ENCODE measurements at places on chromosomes 13 and 19.
A peak's percentile ranks its signal among the peaks of the same experiment; 100 is the strongest.

- peak; percentile 93 for DNase-seq
These were observed 379 bp upstream of the CDC34 start for GRCh38 chr19:531009-531752.

DNA sequence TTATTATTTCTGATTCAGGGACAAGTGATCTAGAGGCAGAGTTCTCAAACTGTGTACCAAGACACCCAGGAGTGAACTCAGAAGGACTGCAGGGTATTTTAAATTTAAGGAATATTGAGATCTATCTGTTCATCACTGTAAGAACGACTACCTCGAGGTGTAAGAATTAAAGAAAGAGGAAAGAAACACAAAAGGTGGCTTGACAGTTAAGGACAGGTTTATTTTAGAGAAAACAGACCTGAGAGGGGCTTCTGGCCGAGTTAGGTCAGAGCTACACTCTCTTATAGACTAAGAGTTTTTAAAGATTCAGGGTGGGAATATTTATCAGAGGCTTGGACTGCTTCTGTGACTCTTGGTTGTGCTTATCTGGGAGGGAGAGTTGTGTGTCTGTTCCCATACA is 12.6 kb upstream of the NLRP5 start:
- DNase-seq = no peak

DNA sequence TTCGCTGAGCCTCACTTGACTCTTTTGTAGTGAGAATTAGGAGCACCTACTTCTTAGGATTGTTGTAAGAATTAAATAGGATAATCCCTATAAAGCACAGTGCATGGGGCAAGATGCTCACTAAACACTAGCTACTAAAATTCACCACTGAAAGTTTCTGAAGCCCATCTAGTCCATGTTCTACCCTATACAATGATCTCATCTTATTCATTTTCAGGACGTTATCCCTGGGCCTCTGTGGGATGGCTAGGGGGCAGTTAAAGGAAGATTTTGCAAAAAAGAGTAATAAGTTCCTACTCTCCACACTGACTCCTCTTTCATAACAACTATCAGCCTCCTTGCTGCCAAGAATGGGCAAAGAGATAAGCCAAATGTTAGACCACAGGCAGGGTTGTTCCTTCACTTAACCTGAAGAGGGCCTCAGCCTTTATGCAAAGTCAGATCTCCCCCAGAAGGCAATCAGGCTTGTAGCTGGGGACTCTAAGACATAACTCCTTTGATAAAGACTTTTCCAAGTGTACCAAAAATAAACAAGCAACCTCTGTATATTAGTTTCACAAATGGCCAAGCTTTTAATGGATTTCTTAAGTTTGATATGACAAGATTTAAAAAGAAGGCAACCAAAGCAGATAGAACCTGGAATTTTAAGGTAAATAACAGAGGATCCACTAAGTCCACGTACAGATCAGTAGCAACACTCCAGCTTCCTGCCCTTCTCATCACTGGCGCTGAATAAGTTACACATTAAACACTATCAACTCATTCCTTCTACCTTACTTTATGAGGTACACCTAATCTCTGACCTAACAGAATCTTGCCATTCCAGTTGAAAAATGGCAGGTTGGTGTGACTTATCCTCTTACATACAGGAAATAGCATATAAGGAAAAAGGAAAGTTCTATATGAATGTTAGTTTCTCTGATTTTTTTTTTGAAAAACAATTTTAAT is 44.4 kb downstream of the ELF1 start:
- DNase-seq = no peak

GRCh38 chr13:98174307-98174706 is 2.8 kb downstream of the RNF113B start:
- DNase-seq = no peak

- no peak for DNase-seq
These were observed 113.3 kb downstream of the RAB20 start for GRCh38 chr13:110448230-110448629.

GRCh38 chr13:40116008-40116407 is 460.5 kb downstream of the COG6 start:
- peak; percentile 16 for DNase-seq

DNA sequence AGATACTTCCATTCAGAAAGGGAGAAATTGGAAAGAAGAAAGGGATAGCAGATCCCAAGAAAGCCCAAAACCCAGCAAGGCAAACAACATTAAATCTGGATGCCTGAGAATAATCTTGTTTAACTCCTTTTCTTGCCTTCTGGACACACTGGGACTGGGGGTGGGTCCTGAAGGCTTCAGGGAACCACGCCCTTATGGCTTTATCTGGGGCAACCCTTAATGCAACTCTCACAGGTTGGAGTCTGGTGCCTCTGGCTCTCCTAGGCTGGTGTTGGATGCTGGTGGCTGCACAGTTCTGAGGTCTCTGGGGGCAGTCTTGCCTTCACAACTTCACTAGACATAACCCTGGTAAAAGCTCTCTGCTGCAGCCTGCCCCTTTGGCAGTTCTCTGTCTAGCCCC is 27.9 kb downstream of the PAN3 start:
- no peak for DNase-seq

- no peak for DNase-seq
These were observed 200.1 kb downstream of the NDFIP2 start for GRCh38 chr13:79681069-79681468.

DNA sequence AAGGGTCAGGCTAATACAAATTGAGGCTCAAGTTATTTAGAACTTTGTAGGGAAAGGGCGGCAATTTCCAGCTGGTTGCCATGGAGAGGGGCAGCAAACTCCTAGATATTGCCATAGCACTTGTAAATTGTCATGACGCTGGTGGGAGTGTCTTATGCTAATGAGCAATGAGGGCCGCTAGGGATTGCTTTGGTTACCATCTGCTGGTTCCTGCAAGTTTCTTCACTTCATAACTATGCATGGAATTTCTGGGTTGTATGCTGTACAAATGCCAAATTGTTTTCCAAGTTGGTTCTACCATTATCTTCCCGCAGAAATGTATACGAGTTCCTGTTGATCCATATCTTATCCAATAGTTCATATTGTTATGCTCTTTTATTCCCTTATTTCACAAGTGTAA is 1339.4 kb downstream of the EFNB2 start:
- no peak for DNase-seq

DNA sequence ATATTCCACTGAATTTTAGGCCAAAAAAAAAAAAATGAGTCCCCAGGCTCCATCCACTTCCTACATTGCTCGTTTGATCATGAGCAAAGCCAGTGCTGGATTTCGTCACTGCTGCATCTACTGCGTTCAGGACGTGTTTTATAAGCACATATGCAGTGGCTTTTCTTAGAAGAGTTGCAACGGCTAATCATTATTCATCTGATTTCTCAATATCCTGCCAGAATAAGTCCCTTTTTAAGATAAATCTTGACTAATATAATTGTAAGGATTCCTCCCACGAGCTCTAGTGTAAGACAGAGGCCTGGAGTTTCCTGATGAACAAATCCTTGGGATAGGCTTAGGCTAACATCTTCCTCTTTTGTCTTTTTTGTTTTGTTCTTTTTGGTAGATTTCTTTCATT is 19.5 kb downstream of the FAM124A start:
- DNase-seq = no peak

GRCh38 chr19:7769171-7769570 is 6.1 kb downstream of the CLEC4M start:
- no peak for DNase-seq

DNA sequence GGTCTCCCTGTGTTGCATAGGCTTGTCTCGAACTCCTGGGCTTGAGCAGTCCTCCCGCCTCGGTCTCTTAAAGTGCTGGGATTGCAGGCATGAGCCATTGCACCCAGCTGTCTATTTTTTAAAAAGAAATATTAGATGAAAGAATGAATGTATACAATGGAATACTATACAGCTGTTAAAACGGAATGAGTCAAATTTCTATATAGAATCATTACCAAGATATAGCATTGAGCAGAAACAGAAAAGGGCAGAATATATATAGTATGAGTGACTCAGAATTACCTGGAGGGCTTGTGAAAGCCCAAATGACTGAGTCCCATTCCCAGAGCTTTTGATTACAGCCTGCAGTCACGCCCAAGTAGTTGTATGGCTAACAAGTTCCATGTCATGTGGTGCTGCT is 4.4 kb downstream of the DACT3 start:
- DNase-seq = no peak

DNA sequence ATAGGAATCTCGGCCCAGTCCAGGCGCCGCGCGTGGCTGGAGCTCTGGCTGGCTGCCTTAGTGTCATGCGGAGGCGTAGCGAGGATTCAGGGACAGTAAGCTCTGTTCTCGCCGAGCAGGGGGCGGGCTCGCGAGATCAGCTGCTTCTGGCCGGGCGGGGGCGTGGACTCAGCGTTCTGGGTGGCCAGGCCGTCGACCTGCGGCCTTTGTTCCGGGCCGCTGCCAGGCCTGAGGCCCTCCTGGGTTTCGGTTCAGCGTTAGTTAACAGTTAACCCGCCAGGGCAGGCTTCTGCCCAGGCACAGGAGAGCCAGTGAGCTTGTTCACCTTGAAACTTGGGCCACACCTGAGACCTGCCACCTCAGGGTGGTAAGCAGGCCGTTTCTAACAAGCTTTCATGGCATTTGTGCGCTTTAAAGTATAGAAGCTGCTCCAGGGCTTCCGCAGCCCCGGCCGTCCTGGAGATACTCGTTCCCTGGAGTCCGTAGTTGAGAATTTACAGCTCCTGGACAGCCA is 332.2 kb upstream of the SGCG start:
- DNase-seq = no peak

DNA sequence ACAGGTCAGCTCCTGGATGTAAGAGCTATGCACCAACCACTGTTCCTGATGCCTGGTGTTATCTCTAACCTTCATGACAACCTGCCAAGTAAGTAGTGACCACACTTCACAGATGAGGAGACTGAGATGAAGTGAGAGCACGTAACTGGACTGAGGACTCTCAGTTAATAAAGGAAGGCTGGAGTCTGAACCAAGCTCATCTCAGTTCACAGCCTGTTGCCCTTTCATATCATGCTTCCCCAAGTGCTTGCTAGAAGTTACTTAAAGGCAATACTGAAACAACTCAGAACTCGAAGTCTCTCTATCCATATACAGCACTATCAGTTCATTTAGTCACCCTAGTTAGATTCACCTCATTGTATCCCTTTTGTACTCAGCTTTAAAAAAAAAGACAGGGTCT is 119.7 kb downstream of the ABCC4 start:
- DNase-seq = no peak

- DNase-seq = no peak
These were observed 550.1 kb downstream of the DACH1 start for GRCh38 chr13:71316792-71317363.

DNA sequence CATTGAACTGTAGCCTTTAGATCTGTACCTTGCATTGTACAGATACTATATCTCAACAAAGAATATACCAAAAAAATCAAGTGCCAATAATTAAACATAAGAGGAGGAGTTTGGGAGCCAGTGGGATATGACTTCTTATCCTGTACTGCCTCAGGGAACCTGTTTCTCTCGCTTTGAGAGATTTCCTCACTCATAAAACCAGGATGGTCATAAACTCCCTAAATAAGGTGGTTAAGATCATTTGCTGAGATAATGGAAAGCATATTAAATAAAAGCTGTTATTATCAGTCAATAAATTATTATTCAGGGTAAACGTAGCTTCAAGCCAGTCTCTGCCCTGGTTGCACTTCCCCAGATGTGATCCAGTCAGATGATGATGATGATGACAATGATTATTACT is 17.0 kb downstream of the OPA3 start:
- no peak for DNase-seq

- DNase-seq = no peak
These were observed 1340.8 kb downstream of the PCDH9 start for GRCh38 chr13:65889368-65889767.

GRCh38 chr19:648904-649801 is 9.5 kb downstream of the FGF22 start:
- DNase-seq = no peak

DNA sequence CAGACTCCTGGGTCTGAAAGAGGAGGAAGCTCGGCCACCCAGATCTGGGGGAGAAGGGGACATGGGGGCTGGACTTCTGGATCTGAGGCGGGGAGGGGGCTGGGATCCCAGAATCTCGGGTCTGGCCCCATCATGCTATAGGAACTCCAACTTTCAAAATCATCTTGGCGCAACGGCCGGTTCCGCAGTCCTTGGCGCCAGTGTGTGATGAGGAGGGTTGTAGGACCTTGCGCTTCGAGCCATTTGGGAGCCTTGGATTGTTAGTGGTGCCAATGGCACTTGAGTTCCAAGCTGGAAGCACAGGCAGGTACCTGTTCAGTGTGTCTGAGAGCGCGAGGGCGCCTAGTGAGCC is 324 bp downstream of the RUVBL2 start:
- no peak for DNase-seq

DNA sequence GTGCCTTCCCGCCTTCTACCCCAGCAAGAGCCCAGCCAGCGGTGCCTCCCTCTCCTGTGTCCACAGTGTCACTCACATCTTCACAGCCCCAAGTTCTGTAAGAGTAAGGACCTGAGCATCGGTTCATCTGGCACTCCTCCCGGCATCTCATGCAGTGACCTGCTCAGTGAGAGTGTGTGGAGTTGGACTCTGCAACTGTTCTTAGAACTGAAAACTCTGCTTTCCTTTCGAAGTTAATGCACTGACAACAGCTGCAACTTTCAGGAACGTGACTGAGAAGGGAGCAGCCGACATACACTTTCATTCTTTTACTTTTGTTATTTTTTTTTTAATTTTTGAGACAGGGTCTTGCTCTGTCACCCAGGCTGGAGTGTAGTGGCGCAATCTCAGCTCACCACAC is 41.2 kb downstream of the CEP89 start:
- no peak for DNase-seq

DNA sequence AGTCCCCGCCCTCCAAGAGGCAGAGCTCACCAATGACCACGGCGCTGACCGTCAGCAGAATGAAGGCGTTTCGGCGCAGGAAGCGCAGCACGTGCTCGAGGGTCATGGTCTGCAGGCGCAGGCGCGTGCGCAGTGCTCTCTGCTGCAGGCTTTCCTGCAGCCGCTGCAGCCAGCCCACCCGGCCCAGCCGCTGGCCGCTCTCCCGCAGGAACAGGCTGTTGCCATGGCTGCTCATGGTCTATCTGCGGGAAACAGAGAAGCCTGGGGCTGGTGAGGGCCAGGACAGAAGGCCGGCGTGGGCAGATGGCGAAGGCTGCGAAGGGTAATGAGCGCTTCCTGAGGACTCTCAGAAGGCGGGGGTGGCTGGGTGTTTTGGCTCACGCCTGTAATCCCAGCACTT is 7.0 kb downstream of the SLC1A6 start:
- no peak for DNase-seq

DNA sequence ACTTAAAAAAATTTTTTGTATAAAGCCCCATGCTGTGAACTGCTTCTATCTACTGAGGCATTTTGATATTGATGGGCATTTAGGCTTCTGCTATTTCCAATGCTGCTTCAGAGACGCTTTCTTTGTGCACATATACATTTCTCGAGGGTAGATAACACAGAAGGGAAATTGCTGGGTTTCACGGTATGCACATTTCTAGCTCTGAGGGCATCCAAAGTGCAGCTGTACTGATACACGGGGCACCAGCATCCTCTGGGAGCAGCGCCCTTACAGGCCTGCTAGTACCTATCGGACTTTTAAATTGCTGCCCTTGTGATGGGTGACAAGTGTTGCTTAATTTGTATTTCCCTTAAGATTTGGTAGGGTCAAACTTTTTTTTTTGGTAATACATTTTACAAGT is 88.6 kb downstream of the KCTD15 start:
- DNase-seq = no peak

- peak; percentile 80 for DNase-seq
These were observed 8.8 kb downstream of the GTPBP3 start for GRCh38 chr19:17346109-17346671.

- DNase-seq = no peak
These were observed 2.1 kb upstream of the CPB2 start for GRCh38 chr13:46106839-46107371.

GRCh38 chr13:98509271-98510155 is 67.4 kb downstream of the STK24 start:
- peak; percentile 50 for DNase-seq

Measured in activated T-cell treated with anti-CD3 and anti-CD28 coated beads for 48 hours (primary cell).